ENCODE measurements at places on chromosomes 4 and X.

DNA sequence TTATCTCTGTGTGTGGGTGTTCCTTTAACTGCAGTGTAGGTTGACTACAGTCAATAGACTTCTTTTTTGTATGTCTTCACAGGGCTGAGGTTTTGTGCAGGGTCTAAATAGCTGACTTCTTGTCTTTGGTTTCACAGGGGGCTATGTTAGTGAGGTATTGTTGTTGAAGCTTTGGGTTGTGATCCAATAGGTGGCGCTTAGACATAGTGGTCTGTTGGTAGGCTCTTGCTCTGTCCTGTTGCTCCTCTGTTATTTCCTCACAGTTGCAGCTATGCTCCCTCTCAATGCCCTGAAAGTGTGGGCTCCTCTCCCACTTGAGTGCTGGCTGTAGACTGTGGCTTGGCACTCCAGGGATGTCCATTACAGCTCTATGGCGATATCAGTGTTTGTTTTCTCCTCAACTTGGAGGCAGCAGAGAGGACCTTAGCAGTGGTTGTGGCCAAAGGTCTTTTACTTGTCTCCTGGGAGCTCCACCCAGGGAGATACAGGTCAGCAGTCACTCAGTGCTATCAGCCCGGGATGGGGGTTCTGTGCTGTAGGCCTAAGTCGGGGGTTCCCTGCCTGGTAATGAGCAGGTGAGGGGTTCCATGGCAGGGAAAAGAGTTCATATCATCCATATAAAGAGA, 14.0 kb downstream of the POF1B start:
- DNase-seq: no peak

- DNase-seq: no peak
Measured at GRCh38 chrX:10178866-10179463, 22.2 kb downstream of the CLCN4 start.

DNA sequence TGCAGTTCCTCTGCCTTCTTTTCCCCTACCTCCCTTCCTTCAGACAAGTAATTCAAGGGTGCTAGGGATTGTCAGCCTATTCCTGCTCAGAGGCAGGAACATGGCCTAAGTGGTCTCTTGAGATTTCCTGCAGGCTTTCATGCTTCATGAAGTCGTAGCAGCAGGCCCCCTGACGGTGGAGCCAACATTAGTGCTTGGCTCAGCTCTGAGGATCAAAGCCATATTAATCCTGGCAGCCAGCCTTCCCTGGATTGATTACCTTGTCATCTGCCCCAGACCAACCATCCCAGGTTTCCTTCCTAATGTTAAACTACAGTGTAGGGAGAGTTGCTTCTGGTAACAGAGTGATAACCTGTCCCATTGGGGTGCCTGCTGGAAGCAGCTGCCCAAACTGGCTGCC, 84.1 kb downstream of the SLC16A2 start:
- no peak for DNase-seq

DNA sequence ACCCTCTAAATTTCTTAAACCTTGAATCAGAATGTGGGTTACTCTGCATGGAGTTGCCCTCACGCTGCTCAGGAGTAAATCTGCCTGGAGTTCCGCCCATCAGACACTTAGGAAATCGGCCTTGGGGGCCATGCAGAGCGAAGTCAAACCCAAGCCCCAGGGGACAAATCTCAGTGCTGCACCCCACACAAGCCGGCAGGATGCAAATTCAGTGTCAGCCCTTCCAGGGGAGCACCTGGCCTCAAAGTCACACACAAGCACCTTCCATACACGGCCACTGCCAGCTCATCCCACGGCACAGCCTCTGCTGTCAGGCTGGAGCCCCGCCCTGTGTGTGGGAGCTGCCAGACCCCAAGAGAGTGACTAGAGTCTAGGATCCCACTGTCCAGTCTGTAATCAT, 27.4 kb downstream of the RNF212 start:
- DNase-seq: no peak

GRCh38 chr4:43089730-43090129, 197.2 kb downstream of the GRXCR1 start:
- peak; percentile 77 for DNase-seq

- DNase-seq: no peak
Measured at GRCh38 chrX:31199056-31199839, 127.4 kb upstream of the FTHL17 start.

GRCh38 chr4:124386648-124387047, 325.9 kb downstream of the ANKRD50 start:
- no peak for DNase-seq

GRCh38 chr4:16082041-16082425, 1.8 kb downstream of the PROM1 start:
- no peak for DNase-seq

DNA sequence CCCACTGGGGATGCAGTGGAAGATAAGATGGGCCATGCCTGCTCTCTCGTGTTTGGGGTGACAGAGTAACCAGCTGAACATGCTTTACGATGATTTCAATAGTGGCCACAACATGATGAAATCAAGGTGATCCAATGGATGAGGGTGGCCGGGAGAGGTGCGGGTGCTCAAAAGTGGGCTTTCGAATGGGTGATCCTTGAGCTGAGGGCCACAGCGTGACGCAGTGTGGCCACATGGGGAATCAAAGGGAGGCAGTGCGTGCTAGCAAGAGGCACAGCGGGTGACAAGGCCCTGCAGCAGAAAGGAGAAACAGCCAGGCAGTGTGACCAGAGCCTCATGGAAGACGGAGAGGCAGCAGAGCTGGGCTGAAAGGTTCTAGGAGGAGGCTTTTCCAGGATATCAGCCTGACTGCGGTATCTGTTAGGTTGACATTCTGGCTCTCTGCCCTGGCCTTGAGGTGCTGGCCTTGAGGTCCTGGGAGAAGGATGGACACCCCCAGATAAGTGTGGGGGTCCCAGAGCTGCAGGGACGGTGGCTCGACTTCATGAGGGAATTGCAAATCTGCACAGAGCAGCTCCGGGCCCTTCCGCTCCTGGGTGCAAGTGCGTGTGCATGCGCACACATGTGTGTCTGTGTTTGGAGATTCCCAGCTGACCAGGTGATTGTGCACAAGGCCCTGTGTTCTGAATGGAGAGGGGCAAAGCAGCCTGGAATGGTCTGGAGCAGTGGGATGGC, 38.0 kb upstream of the GPR78 start:
- DNase-seq: no peak

DNA sequence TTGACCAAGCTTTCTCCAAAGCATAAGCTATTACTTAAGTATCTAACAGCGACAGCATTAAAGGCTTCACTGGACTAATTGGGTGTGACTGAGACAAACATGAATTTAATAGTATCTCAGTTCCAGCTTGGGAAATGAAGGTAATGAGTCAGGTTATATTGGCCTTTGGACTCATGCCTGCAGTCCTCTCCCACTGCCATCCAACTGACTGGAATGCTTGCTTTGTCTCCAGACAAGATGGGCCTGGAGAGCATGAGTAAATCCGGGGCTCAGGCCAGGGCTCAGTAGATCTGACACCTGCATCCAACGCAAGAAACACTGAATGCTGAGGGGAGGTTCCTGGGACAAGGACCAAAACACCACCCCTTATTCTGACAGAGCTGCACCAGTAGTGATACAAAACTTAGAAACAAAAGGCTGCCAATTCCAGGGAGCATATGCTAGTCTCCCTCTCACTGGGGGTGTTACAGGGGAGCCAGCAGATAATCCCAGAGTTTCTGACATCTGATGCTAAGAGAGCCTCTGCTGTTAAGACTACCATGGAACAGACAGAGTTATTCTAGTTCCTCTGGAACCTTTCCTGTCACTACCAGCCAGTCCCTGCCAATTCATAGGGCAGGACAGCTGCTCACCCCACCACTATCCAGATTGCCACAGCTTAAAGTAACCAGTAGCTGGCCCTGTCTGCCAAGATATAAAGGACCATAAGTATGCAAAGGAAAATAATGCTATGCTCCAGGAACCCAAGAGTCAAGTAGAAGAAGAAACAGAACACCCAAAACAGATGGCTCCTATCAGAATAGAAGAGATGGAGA, 293.8 kb downstream of the IQCM start:
- peak; percentile 20 for DNase-seq

GRCh38 chr4:13733817-13734216, 106.3 kb upstream of the BOD1L1 start:
- DNase-seq: no peak

DNA sequence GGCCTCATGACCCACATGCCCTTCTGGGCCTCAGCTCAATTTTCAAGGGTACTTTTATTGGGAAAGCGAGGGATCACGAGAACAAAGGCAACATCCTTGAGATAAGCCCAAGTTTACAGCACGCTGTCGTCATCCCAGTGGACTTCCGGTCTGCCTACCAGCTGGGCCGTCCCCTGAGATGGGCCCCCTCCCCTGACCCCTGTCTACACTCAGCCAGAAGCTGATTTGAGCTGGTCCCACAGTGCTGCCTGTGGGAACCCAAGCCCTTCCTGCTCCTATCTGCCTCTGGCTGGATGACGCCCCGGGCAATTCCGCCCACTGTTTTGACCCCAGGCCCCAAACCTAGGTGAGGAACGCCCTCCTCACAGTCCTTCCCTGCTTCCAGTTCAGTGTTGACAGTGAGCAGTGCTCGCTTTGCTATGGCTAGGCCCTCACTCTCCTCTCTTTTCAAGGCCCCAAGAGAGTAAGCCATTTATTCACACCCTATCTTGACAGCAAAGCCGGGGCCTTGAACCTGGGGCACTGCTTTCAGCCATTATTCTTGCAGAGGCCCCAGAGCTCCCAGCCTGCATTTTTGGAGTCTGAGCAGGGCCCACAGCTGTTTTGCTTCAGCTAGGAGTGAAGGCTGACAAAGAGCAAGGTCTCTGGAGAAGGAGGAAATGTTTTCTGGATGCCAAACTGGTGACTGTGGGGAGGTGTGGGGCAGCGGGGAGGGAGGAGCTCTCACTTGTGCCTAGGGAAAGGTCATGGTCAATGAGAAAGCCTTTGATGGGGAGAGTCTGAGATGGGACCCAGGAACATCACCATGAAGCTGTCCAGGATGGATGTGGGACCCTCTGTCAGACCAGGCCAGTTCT, 164.6 kb upstream of the BCOR start:
- DNase-seq: peak; percentile 37
